Lung (tissue), 17 donors: ENCODE measurements at places on chromosomes 11 and 22. TPM values are rescaled to one million over a fixed set of nuclear protein-coding genes. Genes with fewer than 3 reads are reported as not detected.

The NPTXR gene
- 4.2 TPM for total RNA-seq

- no peak for DNase-seq
Observed at GRCh38 chr11:131656179-131656838, 285.9 kb downstream of the NTM start.

The TMEM45B gene
- total RNA-seq = 20.5 TPM

GRCh38 chr22:48953103-48953720 lies 874.5 kb downstream of the BRD1 start:
- no peak for DNase-seq

- no peak for DNase-seq
Observed at GRCh38 chr11:16770016-16770415, 31.6 kb downstream of the C11orf58 start.

The OR51G1 gene
- total RNA-seq = not detected

The GVQW3 gene
- 7.0 TPM for total RNA-seq
